ENCODE measurements at places on chromosomes 2 and 18. TPM values are rescaled to one million over a fixed set of nuclear protein-coding genes. Genes with fewer than 3 reads are reported as not detected.
A peak's percentile ranks its signal among the peaks of the same experiment; 100 is the strongest.

INHA gene
- 1.5 TPM for total RNA-seq

DNA sequence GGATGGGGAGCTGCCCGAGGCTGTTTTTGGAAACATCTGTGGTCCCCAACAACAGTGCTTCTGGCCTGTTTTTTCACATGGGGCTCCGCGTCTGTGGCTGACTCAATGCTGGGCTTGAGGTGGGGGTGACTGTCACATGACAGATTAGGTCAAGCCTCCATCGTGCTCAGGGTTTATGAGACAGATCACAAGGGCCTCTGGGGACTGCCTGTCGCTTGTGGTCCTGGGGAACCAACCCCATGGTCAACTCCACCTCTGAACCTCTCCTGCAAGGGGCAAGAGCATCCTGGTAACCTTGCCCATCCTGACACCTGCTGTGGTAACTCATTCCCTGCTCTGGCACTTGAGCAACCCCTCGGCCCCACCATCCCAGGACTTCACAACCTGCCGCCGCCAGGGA, 47.6 kb upstream of the SH3RF3 start:
- H3K27ac ChIP-seq = no peak overlapping the region
- H3K4me1 ChIP-seq = no peaks in the 10 kb centered on the region
- DNase-seq = no peak
- H3K27me3 ChIP-seq = no peaks in the 10 kb centered on the region
- no peak overlapping the region for H3K4me3 ChIP-seq

GRCh38 chr18:48829443-48830149, 121.2 kb downstream of the SMAD7 start:
- no peak for DNase-seq
- H3K27me3 ChIP-seq = no peaks in the 10 kb centered on the region
- no peak overlapping the region for H3K4me3 ChIP-seq
- H3K36me3 ChIP-seq = no peaks in the 10 kb centered on the region

- no peak overlapping the region for H3K27ac ChIP-seq
- no peaks in the 10 kb centered on the region for H3K4me1 ChIP-seq
- no peak overlapping the region for H3K4me3 ChIP-seq
Observed at GRCh38 chr2:223196331-223196730, 144.3 kb downstream of the KCNE4 start.

DNA sequence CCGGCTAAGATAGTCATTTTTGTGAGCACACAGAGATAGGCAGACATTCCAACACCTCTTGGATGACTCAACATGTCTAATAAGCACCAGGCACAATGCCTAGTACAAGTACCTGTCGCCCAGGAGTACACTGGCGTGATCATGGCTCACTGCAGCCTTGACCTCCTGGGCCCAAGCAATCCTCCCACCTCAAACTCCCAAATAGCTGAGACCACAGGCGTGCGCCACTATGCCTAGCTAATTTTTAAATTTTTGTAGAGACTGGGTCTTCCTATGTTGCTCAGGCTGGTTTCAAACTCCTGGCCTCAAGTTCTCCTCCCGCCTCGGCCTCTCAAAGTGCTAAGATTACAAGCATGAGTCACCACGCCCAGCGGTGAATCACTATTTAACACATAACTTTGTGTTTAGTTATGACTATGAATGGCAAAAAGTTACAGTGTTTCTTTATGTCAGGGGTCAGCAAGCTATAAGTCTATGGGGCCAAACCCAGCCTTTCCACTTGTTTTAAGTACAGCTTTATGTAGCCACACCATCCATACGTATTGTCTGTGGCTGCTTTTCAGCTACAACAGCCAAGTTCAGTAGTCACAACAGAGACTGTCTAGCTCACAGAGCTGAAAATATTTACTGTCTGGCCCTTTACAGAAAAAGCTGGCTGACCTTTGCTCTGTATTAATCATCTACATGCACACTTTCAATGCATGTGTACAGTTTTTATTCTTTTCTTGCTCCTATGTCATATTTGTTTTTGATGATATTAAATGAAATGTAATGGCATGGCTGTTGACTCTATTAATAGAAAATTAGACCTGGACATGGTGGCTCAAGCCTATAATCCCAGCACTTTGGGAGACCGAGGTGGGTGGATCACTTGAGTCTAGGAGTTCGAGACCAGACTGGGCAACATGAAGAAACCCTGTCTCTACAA, 18.7 kb downstream of the ORC2 start:
- peak; percentile 98 for DNase-seq
- no peak overlapping the region for H3K4me3 ChIP-seq
- peaks cover 34% of the 10 kb centered on the region for H3K36me3 ChIP-seq
- H3K27me3 ChIP-seq = no peaks in the 10 kb centered on the region

DNA sequence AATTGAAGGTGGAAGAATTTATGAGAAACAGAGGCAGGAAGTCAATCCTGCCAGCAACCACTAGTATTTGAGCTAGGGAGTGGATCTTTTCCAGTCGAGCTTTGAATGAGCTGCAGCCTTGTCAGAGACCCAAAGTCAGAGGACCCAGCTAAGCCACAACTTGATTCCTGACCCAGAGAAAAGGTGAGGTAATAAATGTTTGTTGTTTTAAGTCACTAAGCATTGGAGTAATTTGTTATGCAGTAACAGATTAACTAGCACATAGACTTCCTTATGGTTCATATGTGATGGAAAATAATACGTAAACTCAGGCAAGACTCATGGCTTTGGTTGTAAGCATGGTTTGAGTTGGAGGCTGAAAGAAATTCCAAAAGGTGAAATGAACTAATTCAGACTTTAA, 21.6 kb downstream of the EFEMP1 start:
- H3K27me3 ChIP-seq = no peaks in the 10 kb centered on the region
- no peak overlapping the region for H3K27ac ChIP-seq
- H3K4me1 ChIP-seq = peaks cover 15% of the 10 kb centered on the region

GRCh38 chr2:218317835-218318234, 25.5 kb upstream of the TMBIM1 start:
- no peak overlapping the region for H3K4me3 ChIP-seq
- no peak overlapping the region for H3K27ac ChIP-seq
- H3K36me3 ChIP-seq = no peaks in the 10 kb centered on the region
- no peaks in the 10 kb centered on the region for H3K4me1 ChIP-seq
- H3K27me3 ChIP-seq = no peaks in the 10 kb centered on the region

DNA sequence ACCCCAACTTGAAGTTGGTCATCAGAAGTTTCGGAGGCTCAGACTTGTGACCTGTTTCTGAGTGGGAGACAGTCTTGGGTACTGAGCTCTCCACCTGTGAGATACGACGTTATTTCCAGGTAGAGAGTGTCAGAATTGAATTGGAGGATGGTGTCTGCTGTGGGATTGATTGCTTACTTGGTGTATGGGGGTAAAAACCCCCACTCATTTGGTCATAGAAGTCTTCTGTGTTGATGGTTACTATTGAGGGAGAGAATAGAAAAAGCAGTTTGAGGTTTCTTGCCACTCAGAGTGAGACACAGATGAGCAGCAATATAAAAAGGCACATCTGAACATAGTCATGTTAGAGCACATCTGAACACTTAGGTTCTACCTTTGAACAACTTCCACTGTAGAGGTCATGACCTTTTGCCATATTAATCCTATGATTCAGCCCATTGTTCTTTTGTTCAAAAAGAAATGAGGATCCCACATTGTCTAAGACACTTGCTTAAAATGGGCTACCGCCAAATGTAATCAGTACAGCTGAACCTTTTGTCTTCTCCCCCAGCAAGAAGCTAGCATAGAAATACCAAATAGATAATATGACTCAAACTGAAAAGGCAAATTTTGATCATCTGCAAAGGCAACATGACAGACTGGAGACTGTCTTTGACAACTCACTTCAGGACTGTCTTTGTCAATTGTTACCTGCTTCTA, 73.3 kb downstream of the NAB1 start:
- H3K36me3 ChIP-seq = no peaks in the 10 kb centered on the region
- no peaks in the 10 kb centered on the region for H3K27me3 ChIP-seq
- H3K4me1 ChIP-seq = peaks cover 39% of the 10 kb centered on the region
- no peak overlapping the region for H3K4me3 ChIP-seq

All from PC-3 (cell line).